Caco-2 (cell line): ENCODE measurements at places on chromosomes 13 and 19.

- no peaks in the 10 kb centered on the region; the same call in 1 of the 2 replicates for H3K4me1 ChIP-seq
- H3K36me3 ChIP-seq: no peaks in the 10 kb centered on the region
- no peak for DNase-seq
- H3K27ac ChIP-seq: no peak overlapping the region
- H3K4me3 ChIP-seq: no peak overlapping the region
These were observed 164.6 kb downstream of the FGF14 start for GRCh38 chr13:102237230-102237629.

DNA sequence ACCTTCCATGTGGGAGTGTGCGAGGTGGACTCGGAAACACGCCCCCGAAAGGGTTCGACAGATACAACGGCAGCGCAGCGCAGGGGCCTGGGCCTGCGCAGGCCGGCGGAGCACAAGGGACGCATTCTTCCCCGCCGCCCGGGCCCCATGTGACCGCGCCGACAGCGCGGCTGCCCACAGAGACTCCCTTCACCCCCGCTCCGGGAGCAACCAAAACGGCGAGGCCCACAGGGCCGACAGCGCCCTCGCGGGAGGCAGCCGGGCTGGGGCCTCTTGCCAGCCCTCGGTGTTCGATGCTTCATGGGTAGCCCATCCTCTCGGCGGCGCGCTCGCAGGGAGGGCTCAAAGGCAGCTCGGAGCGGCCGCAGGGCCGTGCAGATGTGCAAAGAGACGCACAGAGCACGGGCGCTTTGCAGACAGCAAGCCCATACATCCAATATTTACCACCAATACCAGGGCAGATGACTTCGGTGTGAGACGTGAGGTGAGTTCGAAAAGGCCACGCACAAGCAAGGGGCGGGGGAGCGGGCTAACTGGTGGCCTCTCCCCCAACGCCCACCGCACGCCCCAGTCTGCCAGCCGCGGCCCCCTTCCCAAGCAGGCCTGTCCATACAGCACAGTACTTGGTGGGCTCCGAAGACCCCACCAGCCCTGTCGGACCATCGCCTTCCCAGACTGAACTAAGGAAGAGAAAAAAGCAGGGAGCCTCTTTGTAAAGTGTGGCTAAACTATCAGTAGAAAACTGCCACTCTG is 89.9 kb downstream of the CRYL1 start:
- DNase-seq: no peak
- no peaks in the 10 kb centered on the region for H3K4me1 ChIP-seq
- H3K4me3 ChIP-seq: no peak overlapping the region
- H3K27ac ChIP-seq: no peak overlapping the region
- no peaks in the 10 kb centered on the region for H3K36me3 ChIP-seq
- H3K27me3 ChIP-seq: no peaks in the 10 kb centered on the region

DNA sequence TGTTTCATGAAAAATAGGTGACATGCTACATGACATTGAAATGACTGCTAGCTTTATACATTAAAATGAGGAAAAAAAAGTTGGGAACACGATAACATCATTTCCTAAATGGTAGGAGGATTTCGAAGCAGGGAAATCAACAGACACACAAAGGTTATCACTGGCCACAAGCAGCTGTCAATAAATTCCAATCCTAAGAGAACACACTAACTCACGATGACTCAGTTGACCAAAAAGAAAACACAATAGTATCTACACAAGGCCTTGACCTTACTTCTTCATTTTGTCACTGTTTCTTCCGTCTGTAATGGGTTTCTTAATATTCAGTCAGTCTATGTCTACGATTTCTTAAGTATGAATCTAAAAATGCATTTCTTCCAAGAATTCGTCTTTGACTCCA is 36.5 kb downstream of the STARD13 start:
- H3K27me3 ChIP-seq: no peaks in the 10 kb centered on the region
- no peak overlapping the region for H3K27ac ChIP-seq
- H3K4me1 ChIP-seq: no peaks in the 10 kb centered on the region
- H3K4me3 ChIP-seq: no peak overlapping the region
- H3K36me3 ChIP-seq: no peaks in the 10 kb centered on the region

- no peak for DNase-seq
- H3K27ac ChIP-seq: no peak overlapping the region
- H3K4me3 ChIP-seq: no peak overlapping the region
- H3K4me1 ChIP-seq: no peaks in the 10 kb centered on the region
These were observed 22.1 kb upstream of the EHD2 start for GRCh38 chr19:47691090-47691489.
